T-helper 1 cell (primary cell): ENCODE measurements at places on chromosomes 7 and 10.

DNA sequence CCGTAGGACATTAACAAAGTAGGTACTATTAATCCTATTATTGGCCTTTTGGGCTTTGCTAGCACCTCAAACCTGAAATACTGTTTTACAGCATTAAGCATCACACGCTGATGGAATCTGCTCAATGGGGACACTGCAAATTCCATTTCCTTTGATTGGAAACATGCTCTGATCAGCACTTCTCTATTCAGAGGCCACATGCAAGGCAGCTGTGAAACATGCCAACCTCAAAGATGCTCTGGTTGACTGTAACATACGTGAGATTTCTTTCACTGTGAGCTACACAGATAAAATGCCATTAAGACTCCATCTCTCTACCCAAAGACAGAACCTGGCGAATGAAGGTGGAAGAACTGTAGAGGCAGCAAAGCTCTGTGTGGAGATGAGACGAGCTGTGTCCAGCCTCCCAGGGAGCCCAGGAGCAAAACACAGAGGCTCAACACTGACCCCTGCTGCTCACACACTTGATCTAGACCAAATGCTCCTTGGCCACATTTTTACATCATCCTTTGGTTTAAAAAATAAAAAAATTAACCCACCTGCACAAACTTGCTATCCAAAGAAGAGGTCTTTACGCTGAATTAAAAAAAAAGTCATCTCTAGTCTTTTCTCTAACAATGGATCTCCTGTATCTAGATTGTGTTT lies 8.0 kb downstream of the RSU1 start:
- DNase-seq = peak; percentile 18

DNA sequence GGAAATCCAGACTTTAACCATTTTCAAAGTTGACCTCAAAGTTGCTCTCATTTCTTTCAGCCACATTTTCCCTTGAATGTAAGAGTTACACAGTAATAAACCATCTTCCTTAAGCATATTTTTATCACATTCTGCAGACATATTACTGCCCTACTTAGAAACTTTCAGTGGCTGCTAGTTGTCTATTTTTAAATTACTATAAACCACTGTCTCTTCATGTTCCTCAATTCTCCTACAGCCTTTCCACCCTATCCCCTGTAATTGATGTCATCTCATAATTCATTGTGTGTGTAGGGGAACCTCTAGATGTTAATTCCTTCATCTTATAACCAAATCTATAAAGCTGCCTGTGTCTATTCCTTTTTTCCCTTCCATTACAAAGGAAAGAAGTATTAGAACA lies 78.1 kb upstream of the STRIP2 start:
- no peak for DNase-seq

DNA sequence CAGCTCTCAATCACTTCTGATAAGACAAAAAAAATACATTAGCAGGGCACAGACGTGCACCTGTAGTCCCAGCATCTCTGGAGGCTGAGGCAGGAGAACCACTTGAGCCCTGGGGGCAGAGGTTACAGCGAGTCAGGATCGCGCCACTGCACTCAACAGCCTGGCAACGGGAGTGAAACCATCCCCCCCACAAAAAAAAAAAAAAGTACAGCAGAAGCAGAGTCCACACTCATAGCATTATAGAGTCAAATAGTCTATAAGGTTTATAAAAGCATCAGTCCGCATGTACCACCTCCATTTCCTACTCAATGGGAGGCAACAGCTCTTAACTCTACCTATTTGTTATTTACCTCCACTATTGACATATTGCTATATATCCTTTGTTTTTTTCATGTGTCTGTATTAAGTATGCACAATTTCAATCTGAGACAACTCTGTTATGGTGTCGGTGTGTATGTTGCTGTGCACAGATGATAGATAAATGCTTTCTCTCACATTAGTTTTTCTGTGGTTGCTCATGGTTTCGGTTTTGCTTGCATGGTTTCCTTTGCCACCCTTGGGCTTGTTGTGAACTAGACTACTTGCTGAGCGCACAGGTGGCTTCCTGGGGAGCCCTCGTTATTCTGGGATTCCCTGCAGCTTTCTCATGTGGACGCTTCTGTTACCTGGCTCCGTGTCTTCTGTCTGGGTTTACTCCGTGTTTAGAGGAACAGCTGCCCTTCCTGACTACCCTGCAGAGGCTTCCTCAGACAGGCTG lies 40.4 kb downstream of the PROSER2 start:
- DNase-seq = peak; percentile 21

DNA sequence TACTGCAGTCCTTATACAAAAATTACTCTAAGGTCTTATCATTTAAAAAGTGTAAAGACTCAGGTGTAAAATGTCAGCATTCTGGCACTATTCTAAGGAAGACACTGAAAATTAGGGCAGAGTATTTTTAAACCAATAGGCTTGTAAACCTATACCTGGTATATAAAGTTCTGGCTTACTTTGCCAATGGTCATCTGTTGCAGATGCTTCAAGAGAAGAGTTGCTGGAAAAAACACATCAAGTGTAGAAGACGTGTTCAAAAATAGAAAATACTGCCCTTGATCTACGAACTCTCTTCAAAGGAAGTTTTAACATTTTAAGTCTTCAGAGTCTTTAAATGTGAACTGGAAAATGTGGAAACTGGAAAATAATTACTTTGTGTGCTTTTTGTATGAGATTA lies 23.9 kb downstream of the NT5C3A start:
- DNase-seq = no peak

DNA sequence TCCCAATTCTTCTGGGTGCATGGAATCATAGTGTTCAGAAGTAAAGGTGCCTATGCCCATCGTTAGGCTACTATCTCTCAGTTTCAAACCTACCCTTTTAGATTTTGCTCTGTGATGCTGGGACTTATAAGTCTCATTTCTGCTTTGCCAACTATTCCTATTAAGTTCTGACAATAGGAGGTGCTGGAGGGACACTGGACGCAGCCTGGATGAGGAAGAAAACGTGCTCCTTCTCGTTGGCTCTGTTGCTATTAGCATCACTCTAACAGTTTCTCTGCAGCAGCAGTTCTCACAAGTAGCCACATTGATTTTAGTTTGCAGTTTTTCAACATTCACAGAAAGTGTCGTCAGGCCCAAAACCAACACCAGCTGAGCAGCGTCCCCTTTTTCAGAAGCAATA lies 72.4 kb downstream of the ABCC2 start:
- no peak for DNase-seq

GRCh38 chr10:72337039-72337629 lies 17.6 kb downstream of the DNAJB12 start:
- peak; percentile 59 for DNase-seq

DNA sequence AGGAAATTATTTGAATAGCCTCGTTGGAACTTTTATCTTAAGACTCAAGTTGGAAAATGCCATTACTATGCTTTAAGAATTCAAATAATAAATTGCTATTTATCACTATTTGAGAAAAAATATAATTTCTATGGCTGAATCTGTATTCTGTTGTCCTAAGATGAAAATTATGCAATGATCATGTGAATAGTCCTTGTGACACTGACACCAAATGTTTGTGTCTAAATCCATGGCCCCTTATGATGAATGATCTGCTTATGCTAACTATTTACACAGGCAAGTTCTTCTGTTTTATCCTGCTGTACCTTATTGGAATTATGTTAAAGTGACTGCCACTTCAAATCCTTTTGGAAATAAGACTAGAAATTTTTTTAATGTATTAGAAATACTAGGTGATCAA lies 208.7 kb downstream of the DOCK4 start:
- no peak for DNase-seq

- DNase-seq = no peak
Observed at GRCh38 chr10:13502380-13502779, 26.4 kb downstream of the BEND7 start.

DNA sequence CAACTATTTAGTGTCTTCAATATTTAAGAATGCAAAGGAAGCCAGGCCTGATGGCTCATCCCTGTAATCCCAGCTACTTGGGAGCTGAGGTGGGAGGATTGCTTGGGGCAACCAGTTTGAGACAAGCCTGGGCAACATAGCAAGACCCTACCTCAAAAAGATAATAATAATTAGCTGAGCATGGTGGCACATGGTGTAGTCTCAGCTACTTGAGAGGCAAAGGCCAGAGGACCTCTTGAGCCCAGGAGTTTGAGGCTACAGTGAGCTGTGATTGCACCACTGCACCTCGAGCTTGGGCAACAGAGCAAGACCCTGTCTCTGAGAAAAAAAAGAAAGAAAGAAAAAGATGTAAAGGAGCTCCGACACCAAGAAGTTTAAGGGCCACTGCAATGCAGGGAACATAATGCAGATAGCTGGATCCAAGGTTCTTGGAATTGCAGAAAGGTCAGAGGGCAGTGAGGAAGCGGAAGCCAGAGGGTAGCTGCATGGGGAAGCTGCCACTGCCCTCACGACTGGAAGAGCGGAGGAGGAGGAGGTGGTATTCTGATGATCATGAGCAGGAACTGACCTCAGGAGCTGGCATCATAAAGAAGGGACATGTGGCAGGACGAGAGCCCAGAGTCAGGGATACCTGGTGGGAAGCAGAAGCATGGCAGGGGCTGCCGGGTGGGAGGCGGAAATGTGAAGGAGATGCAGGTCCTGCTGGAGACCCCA lies 60.2 kb upstream of the PODXL start:
- DNase-seq = no peak

DNA sequence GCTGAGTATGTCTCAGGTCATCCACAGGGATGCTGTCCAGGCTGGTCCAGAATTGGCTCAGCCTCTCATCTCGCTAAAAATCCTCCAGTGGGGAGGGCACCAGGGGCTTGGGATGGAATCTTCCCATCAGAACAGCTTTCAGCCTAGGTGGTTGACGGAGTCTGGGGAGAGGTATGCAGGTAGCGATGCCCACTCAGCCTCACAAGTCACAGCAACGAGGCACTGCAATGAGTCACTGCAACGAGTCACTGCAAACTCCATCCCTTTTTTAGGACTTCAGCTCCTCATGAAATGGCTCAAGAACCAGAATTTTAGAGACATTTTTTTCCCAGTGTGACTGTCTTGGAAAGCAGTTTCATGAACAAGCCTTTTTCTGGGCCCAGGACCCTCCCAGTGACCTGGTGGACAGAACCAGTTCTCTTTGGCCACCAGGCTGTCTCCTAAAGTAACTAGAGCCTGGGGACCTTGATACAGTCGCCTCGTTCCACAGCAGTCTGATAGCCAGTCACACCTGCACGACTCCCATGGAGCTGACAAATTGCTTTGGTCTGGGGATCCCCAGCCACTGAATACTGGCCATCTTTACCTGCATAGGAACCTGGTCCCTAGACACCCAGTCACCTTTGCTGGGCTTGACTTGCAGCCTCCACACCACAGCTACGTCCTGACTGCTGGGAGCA lies 41.3 kb upstream of the PPP2R2D start:
- DNase-seq = no peak
